ENCODE measurements at places on chromosomes 7 and 10.

- no peak for DNase-seq
These were observed 44.8 kb downstream of the GNAT3 start for GRCh38 chr7:80467069-80467468.

- no peak for DNase-seq
These were observed 256.2 kb upstream of the NPSR1 start for GRCh38 chr7:34401776-34402175.

DNA sequence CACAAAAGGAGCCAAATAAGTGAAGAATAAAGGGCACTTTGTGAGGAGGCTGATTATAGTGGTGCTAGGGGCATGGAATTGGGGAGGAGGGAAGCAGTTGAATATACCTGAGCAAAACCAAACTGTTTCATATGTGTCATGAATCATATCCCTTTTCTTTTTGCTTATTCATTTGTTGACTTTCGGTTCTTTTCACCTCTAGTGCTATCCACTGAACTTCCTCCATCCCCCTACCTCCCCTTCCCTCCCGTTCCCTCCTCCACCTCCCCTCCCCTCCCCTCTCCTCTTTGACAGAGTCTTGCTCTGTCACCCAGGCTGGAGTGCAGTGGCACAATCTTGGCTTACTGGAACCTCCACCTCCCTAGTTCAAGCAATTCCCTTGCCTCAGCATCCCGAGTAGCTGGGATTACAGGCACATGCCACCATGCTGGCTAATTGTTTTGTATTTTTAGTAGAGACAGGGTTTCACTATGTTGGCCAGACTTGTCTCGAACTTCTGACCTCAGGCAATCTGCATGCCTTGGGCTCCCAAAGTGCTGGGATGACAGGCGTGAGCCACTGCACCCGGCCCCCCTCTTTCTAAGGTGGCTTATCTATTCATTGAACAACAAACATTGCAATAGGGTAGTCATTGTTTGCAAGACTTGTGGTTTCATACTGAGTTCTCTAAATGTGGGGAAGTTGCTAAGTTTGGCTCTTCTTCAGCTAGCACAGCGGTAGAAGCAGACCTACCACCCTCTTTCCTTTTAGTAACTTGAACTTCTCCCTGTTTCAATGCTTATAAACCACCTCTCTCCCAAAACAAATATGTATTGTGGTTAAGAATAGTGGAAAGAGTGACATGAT is 150.4 kb upstream of the PRPS1L1 start:
- DNase-seq: peak; percentile 85

GRCh38 chr7:46999866-47000265 is 582.0 kb downstream of the TNS3 start:
- DNase-seq: no peak

GRCh38 chr10:104556831-104557230 is 84.3 kb upstream of the SORCS3 start:
- no peak for DNase-seq

Measured in Daoy (cell line).